ENCODE measurements at places on chromosomes 6 and 20.

DNA sequence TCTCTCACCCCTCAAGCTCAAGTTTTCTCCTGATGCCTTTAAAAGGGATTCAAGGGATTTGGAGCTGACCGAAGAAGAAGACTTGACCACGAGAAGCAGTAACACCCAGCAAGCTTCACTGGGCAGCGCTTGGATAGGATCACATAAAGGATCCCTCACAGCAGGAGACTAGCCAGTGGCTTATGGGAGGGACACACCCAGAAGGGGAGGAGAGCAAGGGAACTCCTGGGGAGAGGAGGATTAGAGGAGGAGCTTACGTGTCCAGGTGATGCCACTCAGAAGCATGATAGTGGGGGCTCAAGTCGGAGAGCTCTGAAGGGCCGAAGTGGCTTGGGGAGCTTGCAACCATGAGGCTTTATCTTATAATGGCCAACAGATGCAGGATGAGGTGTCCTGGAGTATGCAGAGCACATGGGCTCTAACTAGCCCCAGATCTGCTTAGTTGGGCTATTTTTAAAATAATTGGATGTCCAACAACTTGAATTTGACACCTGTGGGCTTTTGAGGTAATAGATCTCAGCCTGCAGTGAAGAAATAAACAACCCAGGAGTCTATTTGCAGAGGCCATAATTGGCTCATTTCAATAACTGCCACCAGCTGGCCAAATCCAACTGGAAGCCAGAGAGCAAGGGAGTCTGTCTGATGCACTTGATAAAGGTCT, 137.9 kb upstream of the EXOC2 start:
- no peak for DNase-seq

GRCh38 chr20:2162823-2163166, 61.2 kb downstream of the STK35 start:
- no peak for DNase-seq

GRCh38 chr20:36093025-36093803, 61.3 kb upstream of the EPB41L1 start:
- no peak for DNase-seq

- no peak for DNase-seq
These were observed 64.2 kb upstream of the NEDD9 start for GRCh38 chr6:11296449-11297375.

- no peak for DNase-seq
These were observed 9.1 kb downstream of the ADIG start for GRCh38 chr20:38589967-38590675.

DNA sequence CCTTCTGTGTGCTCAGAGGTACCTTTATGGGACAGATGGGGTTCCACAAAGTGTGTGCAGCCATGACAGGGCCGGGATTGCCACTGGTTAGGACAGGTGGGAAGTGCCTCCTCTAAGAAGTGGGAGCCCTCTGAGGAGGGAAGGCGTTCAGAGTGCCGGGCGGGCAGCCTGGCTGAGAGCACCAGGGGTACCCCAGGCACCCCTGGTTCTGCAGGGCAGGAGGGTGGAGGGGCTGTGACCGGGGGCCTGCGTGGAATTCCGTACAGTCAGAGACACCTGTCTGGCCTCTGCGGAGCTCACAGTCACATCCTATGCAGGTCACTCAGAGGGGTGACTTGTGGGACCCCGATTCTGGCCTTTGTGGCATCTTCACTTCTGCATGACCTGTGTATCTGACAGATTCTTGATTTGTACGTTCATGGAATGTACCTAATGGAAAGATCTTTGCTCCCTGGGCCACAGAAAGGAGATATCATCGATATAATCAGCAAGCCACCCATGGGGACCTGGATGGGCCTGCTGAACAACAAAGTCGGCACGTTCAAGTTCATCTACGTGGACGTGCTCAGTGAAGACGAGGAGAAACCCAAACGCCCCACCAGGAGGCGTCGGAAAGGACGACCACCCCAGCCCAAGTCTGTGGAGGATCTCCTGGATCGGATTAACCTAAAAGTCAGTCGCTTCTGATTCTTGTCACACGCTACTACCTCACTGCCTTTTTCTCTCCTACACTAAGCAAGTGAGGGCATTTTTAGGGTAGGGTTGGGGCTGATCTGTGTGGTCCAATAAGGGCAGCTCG, 190.9 kb downstream of the SASH1 start:
- DNase-seq = no peak

GRCh38 chr6:33689879-33690278, 21.6 kb downstream of the UQCC2 start:
- no peak for DNase-seq

DNA sequence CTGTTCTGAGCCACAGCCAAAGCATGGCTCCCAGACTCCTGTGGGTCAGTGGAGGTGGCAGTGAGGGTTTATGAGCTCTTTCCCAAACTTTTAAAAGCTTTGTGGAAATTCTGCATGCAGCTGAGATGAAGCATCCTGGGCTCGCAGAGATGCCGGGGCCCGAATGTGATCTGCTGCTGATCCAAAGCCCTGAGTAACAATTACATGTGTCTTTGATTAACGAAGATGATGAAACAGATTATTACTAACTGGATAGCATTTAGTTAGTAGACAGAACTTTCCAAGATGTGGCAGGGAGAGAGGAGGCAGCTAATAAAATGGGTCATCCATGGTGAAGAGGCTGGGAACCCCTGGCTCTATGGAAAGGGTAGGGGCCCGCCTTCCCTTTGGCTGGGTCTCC, 43.9 kb upstream of the MDFI start:
- no peak for DNase-seq

DNA sequence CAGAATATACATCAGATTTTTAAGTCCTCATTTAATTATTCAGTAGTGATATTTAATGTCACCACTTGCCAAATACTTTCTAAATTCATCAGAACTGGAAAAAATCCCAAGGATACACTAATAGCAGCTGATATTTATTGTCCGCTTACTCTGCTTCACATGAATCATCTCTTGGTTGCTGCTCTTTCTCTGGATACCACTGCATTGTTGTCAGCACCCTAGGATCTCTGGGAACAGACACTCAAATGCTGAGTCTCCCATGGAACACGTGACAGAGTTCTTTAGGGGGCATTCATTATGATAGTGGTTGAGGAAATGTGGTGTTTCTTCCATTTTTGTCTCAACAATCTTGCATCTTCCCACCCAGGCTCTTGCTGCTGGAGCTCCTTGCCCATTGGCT, 318.0 kb downstream of the RFPL4B start:
- no peak for DNase-seq

DNA sequence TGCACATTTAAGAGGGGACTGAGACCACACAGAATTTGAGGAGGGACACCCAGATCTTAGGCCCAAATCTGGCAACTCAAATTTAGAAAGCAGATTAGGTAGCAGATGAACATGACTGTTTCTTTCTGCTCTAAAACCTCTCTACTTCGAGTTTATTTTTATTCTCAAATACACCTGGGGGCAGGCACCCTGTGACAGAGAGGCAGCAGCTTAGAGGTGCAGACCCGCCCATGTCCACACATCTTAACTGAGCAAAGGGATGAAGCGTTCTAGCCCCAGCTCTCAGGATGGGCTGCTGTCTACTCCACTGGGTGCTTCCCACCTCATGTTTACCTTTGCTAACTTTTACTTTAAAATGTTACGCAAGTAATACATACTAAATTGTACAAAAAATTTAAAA, 125.0 kb downstream of the SLC23A2 start:
- no peak for DNase-seq

DNA sequence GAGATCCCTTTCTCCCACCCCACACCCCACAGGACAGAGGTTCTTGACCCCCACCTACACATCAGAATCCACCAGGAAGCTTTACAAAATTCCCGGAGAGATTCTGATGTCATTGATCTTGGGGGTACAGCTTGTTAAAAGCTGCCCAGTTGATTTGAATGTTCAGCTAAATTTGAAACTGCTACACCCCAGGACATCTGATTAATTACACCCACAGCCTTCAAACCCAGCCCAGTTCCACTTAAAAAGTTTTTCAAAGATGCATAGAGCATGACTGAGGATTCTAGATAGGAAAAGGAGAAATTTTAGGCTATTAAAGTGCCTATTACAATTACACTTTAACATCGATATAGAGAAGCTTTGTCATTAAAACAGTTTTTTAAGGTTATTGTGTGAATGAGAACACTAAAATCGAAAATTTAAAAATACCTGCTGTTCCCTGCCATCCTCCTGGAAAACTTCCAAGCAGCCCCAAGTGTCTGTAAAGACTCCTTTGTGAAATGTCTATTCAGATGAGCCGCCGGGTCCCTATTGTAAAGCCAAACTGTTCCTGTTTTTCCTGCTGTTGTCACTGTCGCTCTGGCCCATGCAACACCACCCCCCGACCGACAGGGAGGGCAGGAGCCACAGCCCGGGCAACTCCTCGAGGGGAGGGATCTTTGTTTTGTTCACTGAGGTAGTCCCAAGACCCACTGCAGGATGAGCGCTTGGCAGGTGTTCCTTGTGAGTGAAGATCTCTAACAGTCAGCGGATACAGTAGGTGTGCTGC, 132.5 kb upstream of the PHACTR3 start:
- no peak for DNase-seq

GRCh38 chr20:22453244-22454080, 130.9 kb downstream of the FOXA2 start:
- no peak for DNase-seq

GRCh38 chr20:50328996-50329898, 138.6 kb downstream of the CEBPB start:
- DNase-seq = no peak

GRCh38 chr6:56115715-56116114, 131.7 kb downstream of the COL21A1 start:
- DNase-seq = no peak

- no peak for DNase-seq
These were observed 682 bp downstream of the BRD2 start for GRCh38 chr6:32968867-32969684.

GRCh38 chr20:1983301-1983700, 10.6 kb downstream of the PDYN start:
- DNase-seq = no peak

DNA sequence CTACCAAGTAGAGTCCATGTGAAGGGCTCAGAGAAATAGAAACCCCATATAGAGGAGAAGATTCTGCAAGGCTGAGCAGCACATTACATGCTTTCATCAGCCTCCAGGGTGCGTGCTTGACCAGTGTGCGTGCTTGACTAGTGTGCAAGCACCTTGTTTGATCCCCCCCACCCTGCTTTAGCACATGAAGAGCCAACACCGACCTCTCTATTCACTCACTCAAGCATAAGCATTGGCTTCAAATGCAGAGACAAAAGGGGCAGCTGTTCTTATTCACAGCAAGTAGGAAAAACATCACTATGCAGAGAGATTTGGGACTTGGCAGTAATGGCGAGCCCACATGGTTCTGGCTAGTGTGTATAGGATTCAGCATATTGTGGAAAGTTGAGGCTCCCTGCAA, 278.7 kb upstream of the RNF217 start:
- DNase-seq = no peak

DNA sequence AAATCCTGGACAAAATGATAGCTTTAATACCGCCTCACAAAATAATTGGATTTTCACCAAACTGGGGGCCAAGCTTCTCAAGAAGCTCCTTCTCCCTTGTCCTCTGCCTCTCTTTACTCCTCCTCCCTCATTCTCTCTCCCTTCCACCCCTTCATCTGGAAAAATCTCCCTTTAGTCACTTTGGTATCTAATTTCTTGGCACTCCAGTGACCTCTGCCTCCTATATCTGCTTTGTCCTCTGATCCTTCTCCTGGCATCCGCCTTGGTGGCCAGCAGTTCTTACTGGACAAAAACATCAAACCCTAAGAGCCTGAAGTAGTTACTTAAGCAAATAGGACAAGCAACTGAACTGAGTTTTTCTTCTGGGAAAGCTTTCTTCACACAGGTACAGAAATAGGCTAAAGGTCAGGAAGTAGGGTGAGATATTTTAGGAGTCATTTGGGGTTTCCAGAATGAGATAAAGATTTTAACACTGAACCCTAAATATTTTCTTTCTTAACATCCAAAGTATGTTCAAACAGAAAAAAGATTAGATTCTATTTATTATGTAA, 220.7 kb downstream of the ARHGAP18 start:
- no peak for DNase-seq

All from activated CD8-positive, alpha-beta memory T cell treated with anti-CD3 and anti-CD28 coated beads for 1 hour (primary cell).